CD4-positive, alpha-beta T cell treated with Interleukin-6 at 100 ng/mL for 8 hours (primary cell): ENCODE measurements at places on chromosomes 2 and 18.

DNA sequence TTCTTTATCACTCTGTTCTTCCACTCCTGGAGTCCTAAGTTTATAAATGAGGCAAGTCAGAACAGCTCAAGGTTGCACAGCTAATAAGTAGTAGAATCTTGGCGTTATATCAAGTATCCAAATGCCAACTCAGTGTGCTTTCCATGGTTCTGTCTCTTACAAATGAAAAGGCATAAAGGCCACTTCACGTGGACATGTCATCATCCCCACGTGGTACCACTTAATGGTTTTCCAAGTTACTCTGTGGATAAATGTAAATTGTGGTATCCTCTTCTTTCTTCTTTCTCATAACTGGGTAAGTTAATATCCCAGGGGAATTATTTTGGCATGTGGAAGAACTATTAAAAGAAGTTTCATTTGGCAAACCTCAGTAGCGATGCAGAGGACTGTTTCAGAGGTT lies 131.5 kb upstream of the L3MBTL4 start:
- DNase-seq = no peak

- DNase-seq = no peak
These were observed 159.0 kb upstream of the SETBP1 start for GRCh38 chr18:44521668-44522022.

DNA sequence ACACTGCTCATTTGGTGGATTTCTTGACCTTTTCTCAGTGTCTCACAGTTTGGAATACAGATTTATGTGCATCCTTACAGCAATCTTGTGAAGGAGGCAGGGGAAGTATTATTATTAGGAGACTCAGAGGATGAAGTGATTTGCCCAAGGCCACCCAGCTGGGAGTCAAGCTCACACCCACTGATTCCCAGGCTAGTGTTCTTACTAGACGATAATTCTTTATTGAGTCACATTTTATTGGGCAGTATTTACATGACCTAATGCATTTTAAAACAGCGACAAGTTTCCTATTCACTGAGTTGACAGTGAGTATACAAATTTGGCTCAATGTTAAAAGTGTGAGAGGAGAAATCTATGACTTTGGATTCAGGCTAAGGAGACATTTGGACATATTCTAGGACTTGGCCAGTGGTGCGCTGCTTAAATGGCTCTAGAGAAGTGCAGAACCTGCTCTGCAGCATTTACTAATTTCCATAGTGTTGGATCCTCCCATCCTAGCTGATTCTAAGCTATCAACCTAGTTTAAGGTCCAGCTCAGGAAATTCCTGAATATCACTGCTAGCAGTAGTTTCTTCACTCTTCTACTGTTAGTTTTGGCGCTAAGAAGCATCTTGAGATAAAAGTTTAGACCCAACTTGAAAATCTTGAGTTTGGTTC lies 199.3 kb downstream of the MTX2 start:
- DNase-seq = no peak

DNA sequence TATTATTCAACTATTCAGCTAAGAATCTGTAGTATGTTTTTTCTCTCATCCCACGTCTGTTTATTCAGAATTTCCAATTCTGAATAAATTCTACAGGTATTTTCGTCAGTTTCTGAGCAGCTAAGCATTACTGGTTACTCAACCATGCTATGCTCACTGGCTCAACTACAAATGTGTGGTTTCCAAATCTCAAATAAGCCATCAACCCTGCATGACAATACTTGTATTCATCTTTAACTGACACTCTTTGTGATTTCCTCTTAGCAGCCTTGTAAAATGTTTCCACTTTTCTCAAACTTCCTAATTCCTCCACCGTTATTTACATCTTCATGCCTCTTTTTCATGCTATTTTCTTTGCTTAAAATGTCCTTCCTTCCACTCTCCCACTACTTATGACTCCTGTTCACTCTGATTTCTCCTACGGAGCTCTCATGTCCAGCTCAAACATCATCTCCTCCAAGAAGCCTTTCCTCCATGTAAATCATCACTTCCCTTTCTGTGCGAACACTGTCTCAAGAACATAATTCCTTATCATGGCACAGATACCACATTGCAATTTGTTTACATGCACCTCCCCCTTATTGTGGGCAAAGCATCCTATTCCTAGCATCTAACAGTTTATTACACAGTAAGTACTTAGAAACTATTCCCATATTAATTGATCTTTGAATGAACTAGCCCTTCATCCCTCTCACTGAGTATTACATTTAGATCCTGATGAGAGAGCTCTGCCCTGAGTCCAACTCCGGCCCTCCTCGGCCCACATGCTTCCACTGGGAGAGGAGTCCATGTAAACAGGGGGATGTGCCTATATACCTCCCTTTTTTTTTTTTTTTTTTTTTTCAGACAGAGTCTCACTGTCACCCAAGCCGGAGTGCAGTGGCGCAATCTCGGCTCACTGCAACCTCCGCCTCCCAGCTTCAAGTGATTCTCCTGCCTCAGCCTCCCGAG lies 10.5 kb downstream of the CCDC88A start:
- DNase-seq = no peak

DNA sequence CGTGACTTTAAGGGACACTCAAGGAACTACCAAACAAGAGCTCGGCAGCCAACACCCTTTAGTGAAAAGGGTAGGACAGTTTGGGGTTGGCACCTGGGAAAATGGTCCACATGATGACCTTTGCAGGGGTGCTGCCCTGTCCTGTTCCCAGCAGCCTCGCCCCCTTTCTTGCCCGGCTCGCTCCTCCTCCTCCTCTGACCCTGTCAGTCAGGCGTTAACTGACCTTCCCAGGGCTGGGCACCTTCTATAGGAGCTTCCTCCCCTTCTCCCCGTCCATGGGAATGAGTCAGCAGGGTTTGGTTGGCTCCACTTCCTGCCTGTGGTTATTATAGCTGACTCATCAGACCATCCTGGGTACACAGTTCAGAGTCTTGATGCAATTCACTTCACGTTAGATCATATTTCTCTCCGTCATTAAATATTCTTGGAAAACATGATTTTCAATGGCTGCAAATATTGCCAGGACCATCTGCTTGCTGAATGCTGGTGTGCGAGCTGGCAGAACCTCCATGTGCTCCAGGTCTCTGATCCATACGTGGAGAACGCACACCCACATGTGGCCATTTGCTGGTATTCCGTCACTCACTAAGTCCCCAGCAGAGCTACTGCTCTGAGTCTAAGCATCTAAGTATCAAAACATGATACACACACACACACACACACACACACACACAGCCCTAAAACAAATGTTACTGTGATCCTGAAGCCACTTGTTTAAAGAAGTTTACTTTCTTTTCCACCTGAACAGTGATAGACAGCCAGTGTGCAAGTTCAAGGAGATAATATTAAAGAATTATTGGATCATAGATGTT lies 185.0 kb downstream of the ANAPC1 start:
- DNase-seq = peak; percentile 57

DNA sequence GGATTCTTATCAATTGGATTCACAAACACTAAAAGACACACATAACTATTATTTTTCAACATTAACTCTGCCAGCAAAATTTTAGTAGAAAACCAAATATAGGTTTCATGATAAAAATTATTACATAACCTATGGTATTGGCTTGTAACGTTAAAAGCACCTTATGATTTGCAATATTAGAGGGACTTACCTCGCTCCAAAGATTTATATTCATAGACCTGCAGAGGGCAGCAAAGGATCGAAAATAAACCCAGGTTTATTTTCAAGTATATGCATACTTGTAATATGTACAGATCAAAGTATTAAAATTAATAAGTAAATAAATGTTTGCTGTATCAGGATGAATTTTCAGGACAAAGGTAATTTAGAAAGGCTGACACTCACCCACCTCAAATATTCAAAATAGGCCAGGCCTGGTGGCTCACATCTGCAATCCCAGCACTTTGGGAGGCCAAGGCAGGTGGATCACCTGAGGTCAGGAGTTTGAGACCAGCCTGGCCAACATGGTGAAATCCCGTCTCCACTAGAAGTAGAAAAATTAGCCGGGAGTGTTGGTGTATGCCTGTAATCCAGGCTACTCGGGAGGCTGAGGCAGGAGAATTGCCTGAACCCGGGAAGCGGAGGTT lies 45.3 kb downstream of the LRPPRC start:
- DNase-seq = peak; percentile 6

- DNase-seq = no peak
These were observed 79.4 kb upstream of the SP3 start for GRCh38 chr2:174044556-174044955.

- no peak for DNase-seq
These were observed 159.3 kb upstream of the GULP1 start for GRCh38 chr2:188132385-188132784.

GRCh38 chr18:66046032-66046602 lies 295.3 kb downstream of the CDH7 start:
- DNase-seq = no peak

GRCh38 chr2:42860319-42861094 lies 68.1 kb upstream of the HAAO start:
- DNase-seq = no peak

GRCh38 chr18:12659904-12660605 lies 2.1 kb upstream of the SPIRE1 start:
- peak; percentile 31 for DNase-seq

GRCh38 chr2:39657287-39657937 lies 8.3 kb upstream of the TMEM178A start:
- no peak for DNase-seq

- no peak for DNase-seq
These were observed 210.3 kb downstream of the ZRANB3 start for GRCh38 chr2:135320465-135321355.

- DNase-seq = no peak
These were observed 27.8 kb upstream of the CACNB4 start for GRCh38 chr2:152126664-152127063.

GRCh38 chr2:173059971-173060461 lies 15.6 kb upstream of the MAP3K20 start:
- no peak for DNase-seq

GRCh38 chr2:3323360-3324035 lies 54.1 kb downstream of the EIPR1 start:
- no peak for DNase-seq

DNA sequence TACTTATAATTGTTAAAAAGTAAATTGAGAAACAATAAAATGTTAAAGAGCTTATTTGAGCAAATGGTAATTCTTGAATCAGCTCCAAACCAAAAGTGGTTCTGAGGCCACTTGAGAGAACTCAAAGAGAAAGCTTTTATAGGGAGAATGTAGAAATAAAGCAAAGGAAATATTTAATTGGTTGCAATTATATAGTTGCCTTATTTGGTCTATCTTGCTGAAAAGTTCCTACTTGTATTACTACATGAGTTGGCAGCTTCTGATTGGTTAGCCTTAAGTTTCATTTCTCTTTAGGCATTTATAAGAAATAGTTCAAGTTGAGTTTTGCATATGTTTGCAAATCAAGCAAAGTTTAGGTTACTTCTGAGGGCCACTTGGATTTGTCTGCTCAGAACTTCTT lies 38.1 kb downstream of the SCN2A start:
- DNase-seq = no peak

- no peak for DNase-seq
These were observed 118.8 kb upstream of the EPB41L3 start for GRCh38 chr18:5662586-5663090.

DNA sequence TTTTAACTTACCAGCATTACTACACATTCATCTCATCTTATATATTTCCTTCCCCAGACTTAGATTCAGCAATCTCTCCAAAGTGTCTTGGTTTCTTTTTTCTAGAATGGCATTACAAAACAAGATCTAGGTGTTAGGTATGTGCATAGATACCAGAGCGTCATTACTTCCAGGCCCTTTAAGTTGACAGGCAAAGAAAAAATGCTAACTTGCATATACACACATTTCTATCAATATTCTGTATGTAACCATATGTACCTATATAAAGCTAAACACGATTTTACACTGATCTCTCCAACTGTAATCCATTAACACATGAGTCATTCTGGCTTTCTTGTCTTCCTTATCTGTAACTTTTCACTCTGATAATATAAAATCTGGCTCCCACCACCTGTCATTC lies 503.8 kb upstream of the NRXN1 start:
- DNase-seq = no peak

- DNase-seq = no peak
These were observed 59.1 kb upstream of the PELI1 start for GRCh38 chr2:64203131-64203857.

- no peak for DNase-seq
These were observed 12.0 kb upstream of the DARS1 start for GRCh38 chr2:135997380-135997779.

DNA sequence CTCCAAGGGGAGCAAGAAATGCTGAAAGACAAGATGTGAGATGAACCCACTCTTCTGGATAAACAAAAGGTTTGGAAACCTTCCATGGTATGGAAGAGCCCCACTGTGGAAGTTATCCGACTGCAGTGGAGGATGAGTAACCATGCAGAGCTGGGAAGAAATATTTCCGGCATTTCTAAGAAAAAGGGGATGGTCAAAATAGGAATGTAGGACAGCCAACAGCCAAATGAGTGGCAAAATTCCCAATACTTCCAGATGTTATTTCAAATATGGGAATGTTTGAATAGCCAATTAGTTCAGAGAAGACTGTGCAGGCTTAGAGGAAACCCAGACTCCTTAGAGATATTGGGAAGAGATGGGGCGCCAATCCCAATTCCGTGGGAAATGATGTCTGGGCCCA lies 246.8 kb downstream of the RAD51AP2 start:
- no peak for DNase-seq
